Smooth muscle cell of trachea (primary cell): ENCODE measurements at places on chromosomes 2 and 18. TPM values are rescaled to one million over a fixed set of nuclear protein-coding genes. Genes with fewer than 3 reads are reported as not detected.

Gene LYPD6
- total RNA-seq = 0.15 and 0.33 TPM in 2 replicates

Gene AQP4
- total RNA-seq = not detected in 2 replicates

Gene RNF152
- 9.2 and 14.7 TPM in 2 replicates for total RNA-seq

Gene CCBE1
- 69.0 and 69.4 TPM in 2 replicates for total RNA-seq

Gene DNER
- 0.44 and 0.83 TPM in 2 replicates for total RNA-seq

Gene TXNDC2
- total RNA-seq = under 0.01 TPM in 2 replicates

Gene TCF7L1
- 2.5 and 2.8 TPM in 2 replicates for total RNA-seq

Gene CCDC121
- total RNA-seq = 1.7 and 3.1 TPM in 2 replicates

Gene NAT8
- total RNA-seq = not detected in 2 replicates

Gene CXCR1
- total RNA-seq = not detected in 2 replicates

Gene NGEF
- total RNA-seq = 0.44 and 4.3 TPM in 2 replicates

Gene RAB12
- 60.7 and 62.1 TPM in 2 replicates for total RNA-seq

Gene NT5DC4
- not detected in 2 replicates for total RNA-seq

Gene POTEC
- total RNA-seq = not detected in 2 replicates

Gene PKP4
- total RNA-seq = 47.4 and 49.6 TPM in 2 replicates

Gene MC5R
- not detected in 2 replicates for total RNA-seq

Gene ACKR3
- 0.73 and 3.0 TPM in 2 replicates for total RNA-seq

Gene C2orf66
- 0.17 and 0.29 TPM in 2 replicates for total RNA-seq

Gene IFT172
- 35.2 and 40.4 TPM in 2 replicates for total RNA-seq

Gene PSMG2
- 60.0 and 82.0 TPM in 2 replicates for total RNA-seq

Gene FKBP1B
- 10.1 and 10.9 TPM in 2 replicates for total RNA-seq

Gene MMADHC
- 168 and 216 TPM in 2 replicates for total RNA-seq

Gene ASAP2
- total RNA-seq = 26.0 and 33.3 TPM in 2 replicates

Gene CAPN13
- total RNA-seq = not detected in 2 replicates

Gene ADRA2B
- total RNA-seq = not detected in 2 replicates

Gene THSD7B
- total RNA-seq = 0.33 TPM in 1 of 2 replicates, not detected in the other

Gene TMEM169
- total RNA-seq = 0.29 and 0.50 TPM in 2 replicates

Gene MC4R
- not detected in 2 replicates for total RNA-seq

Gene NEB
- 0.15 and 0.17 TPM in 2 replicates for total RNA-seq

Gene FOXD4L1
- 0.15 and 0.17 TPM in 2 replicates for total RNA-seq

Gene SPHKAP
- total RNA-seq = under 0.01 TPM in 1 of 2 replicates, not detected in the other

Gene SEPTIN10
- 79.4 and 143 TPM in 2 replicates for total RNA-seq

Gene C1D
- total RNA-seq = 17.5 and 23.9 TPM in 2 replicates

Gene GPBAR1
- not detected in 2 replicates for total RNA-seq

Gene SP5
- total RNA-seq = not detected in 2 replicates

Gene ANKRD36
- 27.8 and 46.1 TPM in 2 replicates for total RNA-seq

Gene TMEM237
- 25.6 and 31.9 TPM in 2 replicates for total RNA-seq

Gene GCG
- not detected in 2 replicates for total RNA-seq

Gene ZNF519
- 3.6 and 4.4 TPM in 2 replicates for total RNA-seq
